ENCODE measurements at places on chromosomes 3 and 15.

- peak; percentile 81 for ATAC-seq
Measured at GRCh38 chr3:120795017-120795648, 52.6 kb downstream of the GTF2E1 start.

DNA sequence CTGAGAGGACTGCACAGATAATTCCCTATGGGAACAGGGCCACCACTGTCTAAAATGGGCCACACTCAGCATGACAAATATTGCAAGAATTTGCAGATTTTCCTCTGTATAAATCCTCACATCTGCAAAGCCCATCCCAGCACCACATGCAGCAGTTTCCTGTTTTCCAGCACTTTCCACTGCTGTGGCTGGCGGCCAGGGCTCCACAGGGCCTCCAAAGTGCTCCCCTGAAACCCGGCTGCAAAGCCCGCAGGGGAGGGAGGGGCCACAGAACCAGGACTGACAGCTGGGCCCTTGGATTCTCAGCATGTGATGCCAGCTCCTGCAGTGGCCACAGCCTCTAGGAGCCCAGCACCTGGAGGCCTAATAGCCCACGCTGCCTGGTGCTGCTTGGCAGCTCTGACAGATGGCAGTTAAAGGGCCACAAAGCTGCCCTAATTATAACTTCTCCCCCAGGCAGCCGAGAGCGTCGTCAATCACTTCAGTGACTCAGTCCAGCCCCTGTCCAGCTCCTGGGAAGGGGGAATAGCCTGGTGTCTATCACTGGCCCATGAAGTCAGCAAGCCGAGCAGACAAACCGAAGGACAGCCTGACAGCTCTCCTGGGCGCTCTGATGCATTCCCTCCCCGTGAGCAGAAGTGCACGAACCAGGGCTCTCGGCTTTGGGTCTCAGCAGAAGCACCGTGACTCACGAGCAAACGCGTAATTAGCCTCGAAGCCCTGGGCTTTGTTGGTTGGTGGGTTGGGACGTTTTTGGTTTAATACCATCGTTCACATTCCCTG lies 4.7 kb downstream of the LRRC15 start:
- ATAC-seq = peak; percentile 90

- ATAC-seq = no peak
Measured at GRCh38 chr3:49826016-49826415, 12.3 kb upstream of the UBA7 start.

DNA sequence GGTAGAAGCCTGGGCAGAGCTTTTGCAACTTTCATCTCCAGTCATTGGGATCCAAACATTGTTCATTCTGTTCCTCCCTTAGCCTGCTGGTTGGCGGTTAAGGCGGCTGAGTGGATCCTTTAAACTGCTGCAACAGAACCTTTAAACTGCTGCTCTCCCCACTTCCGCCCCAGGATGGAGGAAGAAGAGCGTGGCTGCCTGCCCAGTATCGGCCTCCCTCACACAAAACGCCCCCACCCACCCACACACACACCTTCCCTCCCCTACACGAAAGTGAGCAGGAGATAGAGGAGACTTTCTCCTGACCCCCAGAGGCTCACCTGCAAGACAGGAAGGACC lies 460 bp upstream of the ZMAT3 start:
- ATAC-seq = no peak

GRCh38 chr15:99925661-99926461 lies 192.6 kb upstream of the LYSMD4 start:
- ATAC-seq = peak; percentile 63

DNA sequence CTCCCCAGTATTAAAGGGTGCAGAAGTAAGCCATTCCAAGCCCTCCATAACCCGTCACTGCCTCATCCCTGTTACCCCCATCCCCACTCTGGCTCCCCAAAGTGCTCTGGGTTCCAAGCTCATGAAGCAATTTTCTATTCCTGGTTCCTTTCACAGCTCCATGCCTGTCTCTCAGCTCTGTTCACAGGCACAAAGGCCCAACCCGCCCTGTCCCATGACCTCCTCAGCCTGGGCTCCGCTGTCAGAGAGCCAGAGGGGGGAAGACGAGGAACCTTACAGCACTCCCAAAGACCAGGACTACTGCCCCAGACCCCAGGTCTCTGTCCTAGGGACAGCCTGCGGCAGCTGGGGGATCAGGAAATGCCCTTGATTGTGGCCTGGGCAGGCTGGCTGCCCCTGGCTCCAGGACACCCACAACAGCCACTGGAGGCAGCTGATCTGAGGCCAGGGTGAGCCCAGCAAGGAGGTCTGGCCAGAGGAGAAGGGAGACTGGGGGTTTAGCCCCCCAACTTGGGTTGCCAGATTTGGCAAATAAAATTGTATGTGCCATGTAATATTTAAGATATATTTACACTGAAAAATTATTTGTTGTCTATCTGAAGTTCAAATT lies 43.2 kb upstream of the LINGO1 start:
- ATAC-seq = no peak

- peak; percentile 79 for ATAC-seq
Measured at GRCh38 chr3:44021651-44022594, 219.8 kb upstream of the TOPAZ1 start.
